ENCODE measurements at places on chromosomes 1 and 21.

- DNase-seq, result no peak
Measured at GRCh38 chr21:46113497-46114176, 15.7 kb downstream of the COL6A2 start.

GRCh38 chr1:97870589-97870988 lies 50.2 kb downstream of the DPYD start:
- no peak for DNase-seq

- no peak for DNase-seq
Measured at GRCh38 chr1:67635055-67635809, 49.8 kb upstream of the GADD45A start.

DNA sequence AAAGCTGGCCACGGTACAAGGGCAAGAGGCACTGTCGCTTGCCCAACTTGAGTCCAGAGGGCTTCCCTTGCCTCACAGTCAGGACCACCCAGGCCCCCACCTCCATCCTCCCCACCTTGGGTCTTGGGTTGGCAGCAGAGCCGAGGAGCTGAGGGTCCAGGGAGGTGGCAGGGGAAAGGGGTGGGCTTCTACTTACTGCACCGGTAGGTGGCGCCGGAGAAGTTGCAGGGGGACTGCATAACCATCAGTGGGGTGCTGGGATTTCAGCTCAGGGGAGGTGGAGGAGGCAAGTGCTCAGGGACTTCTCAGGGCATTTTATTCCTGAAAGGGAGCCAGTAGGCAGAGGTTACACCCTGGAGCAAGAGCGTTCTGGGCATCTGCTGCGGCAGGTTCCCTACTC lies 44.0 kb downstream of the TRIM62 start:
- DNase-seq, result no peak

DNA sequence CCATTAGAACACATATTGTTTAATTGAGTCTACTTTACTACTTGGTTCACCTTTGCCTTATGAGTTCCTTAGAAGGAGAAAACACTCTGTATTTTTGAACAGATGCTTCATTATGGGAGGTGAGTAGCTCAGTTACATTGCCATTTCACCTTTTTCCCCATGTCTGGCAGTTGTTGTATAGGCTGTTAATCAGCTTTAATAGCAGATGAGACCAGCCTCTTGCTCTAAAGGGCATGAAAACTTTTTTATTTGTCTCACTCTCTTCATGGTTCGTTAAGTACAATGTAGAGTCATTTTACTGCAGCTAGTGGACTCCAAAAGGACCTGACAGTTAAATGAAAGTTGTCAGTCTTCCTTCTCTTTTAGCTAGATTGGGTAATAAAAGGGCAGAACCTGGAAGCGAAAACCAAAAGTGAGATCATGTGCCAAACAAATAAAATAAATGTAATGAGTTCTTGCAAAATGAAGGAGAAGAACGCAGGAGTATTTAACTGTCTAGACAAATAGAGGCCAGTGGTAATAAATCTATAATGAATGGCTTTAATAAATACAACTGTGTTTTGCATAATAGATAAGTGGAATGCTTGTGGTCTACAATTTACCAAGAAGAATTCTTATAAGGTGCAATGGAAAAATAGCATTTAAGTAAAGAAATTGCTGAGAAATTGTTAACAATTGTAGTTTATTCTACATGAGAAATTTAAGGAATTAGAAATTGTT lies 180.0 kb upstream of the NEGR1 start:
- no peak for DNase-seq

- no peak for DNase-seq
Measured at GRCh38 chr1:41608211-41608610, 123.7 kb upstream of the EDN2 start.

GRCh38 chr1:157042846-157043245 lies 2.7 kb downstream of the ARHGEF11 start:
- no peak for DNase-seq

GRCh38 chr1:79662596-79662995 lies 656.1 kb upstream of the ADGRL4 start:
- DNase-seq, result no peak

- DNase-seq, result no peak
Measured at GRCh38 chr1:170978371-170978910, 43.1 kb downstream of the MROH9 start.

- no peak for DNase-seq
Measured at GRCh38 chr1:18325136-18325535, 155.6 kb upstream of the KLHDC7A start.

DNA sequence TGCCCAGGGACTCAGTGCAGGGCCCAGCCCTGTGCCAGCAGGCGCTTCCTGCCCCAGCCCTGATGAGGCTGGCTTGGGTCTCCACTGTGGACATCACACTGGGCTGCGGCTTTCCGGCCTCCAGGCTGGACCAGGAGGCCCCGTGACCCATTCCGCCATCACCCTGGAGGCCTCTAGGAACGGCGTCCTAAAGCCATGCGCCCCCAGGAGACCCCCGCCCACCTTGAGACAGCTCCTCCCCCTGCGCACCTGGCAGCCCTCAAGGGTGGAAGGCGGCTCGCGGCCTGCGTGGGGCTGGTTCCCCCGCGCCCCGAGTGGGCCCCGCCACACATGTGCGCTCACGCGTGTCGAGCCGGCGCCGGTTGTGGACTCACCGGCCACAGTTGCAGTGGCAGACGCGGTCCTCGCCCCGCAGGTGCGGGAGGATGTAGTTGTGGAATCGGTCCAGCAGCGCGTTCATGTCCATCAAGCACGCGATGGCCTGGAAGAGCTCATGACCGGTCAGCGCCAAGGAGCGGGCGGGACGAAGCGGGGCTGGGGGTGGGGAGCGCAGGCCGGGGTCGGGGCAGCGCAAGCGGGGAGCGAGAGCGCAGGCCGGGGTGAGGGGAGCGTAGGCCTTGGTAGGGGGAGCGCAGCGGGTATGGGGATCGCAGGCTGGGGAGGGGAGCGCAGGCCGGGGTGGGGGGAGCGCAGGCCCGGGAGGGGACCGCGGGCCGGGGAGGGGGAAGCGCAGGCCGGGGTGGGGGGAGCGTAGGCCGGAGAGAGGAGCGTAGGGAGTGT lies 924 bp downstream of the TMEM240 start:
- no peak for DNase-seq

DNA sequence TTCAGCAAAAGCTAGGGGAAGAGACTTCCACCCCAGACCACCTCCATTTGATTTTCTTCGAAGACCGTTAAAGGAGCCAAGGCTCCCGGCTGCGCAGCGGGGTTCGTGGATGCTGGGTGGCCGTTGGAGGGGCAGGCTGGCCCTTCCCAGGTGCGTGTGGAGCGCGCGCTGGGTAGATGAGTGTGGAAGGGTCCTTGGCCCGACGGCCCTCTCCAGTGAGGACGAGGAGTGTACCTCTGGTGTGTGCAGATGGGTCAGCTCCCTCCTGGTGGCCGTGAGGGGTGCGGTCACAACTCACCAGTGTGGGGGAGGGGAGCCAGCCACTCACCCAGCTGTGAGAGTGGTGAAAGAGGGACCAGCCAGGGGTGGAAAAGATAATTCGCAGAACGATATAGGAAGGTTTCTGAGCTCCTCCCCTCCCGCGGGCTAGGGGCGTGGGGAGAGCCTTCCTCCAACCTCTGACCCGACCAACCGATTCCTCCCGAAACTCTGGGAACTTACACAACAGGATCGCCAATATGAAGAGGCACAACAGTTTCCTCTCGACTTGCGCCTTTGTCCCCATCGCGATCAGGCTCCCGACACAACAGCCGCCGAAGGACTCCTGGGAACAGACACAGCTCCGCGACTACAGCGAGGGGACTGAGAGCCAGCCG lies at the start of gene F11R:
TSS of gene F11R (minus strand) at position 644 of the 656 bp plus-strand sequence. CDS start at position 565, 79 bp downstream.
- no peak for DNase-seq

DNA sequence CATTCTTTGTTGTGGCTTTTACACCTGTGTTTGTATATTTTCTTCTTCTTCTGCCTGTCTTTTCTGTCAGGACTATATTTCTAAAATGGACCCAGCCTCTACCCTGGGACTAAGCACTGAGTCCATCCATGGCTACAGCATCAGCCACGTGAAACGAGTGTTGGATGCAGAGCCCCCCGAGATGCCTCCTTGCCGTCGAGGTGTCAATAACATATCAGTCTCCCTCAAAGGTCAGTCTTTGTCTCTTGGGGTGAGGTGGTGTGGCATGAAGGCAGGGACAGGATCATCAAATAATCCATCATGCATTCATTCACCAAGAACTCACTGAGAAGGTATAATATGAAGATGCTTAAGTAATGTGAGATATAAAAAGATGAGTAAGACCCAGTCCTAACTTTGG lies 19.1 kb upstream of the IPO9 start:
- DNase-seq, result no peak

DNA sequence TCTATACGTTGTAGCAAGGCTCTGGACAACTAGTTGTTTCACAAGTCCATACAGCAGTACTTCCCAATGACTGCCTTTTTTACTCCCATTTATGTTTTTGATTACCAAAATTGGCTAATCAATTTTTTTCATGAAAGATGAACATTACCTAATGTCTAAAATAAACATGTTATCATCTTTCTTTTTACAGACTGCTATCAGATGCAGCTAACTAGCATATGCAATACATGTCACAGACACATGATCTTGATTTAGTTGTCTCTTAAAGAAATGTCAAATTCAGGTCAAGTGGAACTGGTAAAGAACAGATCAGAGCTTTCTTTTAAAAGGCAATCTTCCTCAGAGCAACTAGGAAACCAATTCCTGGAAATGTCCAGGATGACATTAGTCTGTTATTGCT lies 630 bp upstream of the DBT start:
- DNase-seq, result no peak

DNA sequence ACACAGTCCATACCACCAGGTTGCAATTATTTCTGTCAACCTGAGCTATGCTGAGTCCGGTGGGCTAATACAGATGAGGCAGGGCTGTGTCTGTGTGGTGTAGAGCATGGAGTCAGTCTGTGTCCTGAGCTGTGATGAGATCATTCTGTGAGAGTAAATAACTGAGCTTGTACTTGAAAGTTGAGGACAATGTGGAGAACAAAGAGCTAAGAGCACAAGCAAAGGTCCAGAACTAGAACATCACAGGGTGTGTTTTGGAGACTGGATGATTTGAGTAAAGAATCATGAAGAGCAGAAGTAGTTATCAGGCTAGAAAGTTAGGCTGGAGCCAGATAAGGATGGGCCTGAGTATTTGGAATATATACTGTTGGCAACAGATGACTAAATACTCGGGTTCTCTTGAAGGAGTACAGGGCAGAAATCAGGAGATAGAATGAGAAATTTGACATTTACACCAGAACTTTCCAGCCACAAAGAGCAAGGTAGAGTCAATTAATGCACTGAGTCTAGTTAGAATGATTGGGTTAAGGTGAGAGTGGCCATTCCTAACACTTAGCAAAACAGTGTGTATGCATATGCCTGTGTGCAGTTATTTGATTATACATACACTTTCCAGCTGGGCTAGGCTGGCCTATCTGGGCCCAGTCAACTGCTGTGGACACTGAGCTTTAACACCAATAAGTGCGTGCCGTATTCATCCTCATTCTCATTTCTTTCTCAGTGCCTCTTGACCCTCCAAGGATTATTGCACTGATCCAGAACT lies 48.8 kb downstream of the LEPR start:
- no peak for DNase-seq

- no peak for DNase-seq
Measured at GRCh38 chr21:35352066-35352770, 303.1 kb upstream of the RUNX1 start.

DNA sequence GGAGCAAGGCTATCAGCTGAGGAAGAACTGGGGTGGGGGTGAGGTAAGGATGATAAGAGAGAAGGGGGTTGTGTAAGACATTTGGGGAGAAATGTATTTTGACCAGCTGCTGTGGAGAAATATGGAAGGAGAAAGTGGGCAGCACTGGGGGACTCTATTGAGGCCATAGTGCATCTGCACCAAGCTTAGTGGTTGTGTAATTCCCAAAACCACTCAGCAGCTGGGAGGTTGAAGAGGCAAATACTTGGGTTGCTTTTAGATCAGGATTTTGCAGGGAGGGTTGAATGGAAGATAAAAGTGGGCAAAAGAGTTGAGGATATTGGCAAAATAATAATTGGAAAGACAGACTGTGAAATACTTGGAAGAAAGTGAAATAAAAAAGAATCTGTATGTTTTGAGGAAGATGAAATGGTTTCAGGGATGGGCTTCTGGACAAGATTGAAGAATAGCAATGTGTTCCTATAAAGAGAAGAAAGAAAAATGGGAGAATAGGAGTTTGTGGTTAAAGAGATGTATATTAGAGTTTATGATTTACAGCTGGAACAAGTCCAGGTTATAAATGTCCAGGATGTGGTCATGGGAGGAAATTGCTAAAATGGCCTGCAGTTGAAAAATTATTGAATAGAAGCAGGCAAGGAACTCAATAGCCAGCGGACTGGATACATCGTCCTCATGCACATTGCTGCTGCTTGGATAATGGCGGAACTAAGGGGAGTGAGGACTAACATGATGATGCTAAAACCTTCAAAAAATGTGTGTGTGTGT lies 162.7 kb downstream of the DNM3 start:
- DNase-seq, result no peak

- no peak for DNase-seq
Measured at GRCh38 chr1:160256396-160257046, 5.8 kb downstream of the DCAF8 start.

GRCh38 chr1:212109728-212110127 lies 74.2 kb downstream of the DTL start:
- DNase-seq, result no peak

GRCh38 chr1:3598051-3598491 lies 13.2 kb downstream of the MEGF6 start:
- no peak for DNase-seq

DNA sequence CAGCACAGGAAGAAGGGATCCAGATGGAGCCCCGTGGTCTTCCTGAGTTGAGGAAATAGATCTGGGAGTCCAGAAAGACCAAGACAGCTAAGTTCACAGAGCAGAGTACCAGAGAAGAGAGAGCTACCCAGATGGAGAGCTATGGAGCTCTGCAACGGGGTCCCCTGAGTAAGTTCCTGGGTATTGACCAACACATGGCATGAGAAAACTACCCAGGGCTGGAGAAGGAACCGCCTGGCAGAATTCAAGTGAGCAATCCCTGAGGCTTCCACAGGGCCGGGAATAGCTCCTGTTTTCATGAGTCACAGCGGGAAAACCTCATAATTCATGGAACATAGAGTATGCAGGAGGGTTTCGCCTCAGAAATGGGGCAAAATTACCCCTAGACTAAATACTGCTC lies 19.7 kb downstream of the STPG1 start:
- DNase-seq, result no peak

GRCh38 chr1:153567621-153568366 lies 2.1 kb upstream of the S100A2 start:
- no peak for DNase-seq

DNA sequence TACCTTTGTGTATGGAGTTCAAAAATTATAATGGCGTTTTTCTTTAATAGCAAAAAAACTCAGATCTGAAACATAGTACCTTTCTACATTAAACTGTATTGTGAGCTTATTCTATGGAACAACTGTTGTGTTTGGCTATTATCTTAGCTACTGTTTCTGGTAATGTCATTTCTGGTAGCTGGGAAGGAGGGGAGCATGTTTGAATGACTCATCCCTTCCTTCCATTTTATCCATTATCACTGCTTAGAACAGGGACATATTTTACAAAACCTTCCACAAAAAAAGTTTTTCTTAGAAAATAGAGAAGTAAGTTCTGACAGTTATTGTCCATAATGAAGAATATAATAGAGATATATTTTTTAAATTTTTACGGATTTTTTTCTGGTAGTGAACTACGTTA lies 128.3 kb downstream of the NRDC start:
- DNase-seq, result no peak
